ENCODE measurements at places on chromosomes 4 and X.
A peak's percentile ranks its signal among the peaks of the same experiment; 100 is the strongest.

DNA sequence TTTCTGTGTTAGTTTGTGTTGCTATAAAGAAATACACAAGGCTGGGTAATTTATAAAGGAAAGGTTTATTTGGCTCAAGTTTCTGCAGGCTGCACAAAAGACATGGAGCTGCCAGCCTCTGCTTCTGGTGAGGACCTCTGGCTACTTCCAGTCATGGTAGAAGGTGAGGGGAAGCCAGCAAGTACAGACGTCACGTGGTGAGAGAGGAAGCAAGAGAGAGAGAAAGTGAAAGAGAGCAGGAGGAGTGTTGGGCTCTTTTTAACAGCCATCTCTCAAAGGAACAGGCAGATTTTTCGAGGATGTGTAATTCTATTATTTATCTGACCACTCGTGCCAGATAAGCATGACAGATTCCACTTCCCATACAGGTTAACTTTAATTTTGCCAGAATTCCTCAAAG lies 1199.1 kb downstream of the ADGRL3 start:
- no peak for DNase-seq

DNA sequence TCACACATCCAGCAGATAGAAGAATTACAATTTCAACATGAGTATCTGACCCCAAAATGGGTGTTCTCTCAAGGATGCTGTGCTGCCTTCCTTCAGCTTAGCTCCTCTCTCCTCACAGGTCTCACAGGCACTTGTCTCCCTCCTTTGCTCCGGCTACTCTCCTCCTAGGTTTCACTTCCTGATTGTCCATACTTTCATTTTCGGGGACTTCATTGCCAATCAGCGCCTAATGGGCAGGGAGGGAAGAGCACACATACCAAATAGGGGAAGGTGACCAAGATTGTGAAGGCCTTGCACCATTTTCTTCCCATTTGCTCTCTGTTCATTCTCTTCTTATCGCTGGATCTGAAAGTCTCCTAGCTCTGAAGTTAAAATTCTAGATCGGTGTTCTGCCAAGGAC lies 125.4 kb upstream of the EOLA2 start:
- no peak for DNase-seq

- DNase-seq = no peak
Observed at GRCh38 chrX:85065512-85066198, 62.0 kb downstream of the APOOL start.

GRCh38 chr4:167210166-167210565 lies 24.1 kb downstream of the SPOCK3 start:
- DNase-seq = no peak

- DNase-seq = no peak
Observed at GRCh38 chrX:9846631-9847030, 60.4 kb downstream of the SHROOM2 start.

GRCh38 chr4:1567519-1567807 lies 116.7 kb downstream of the FAM53A start:
- DNase-seq = no peak

- DNase-seq = no peak
Observed at GRCh38 chr4:87101543-87102199, 118.7 kb downstream of the KLHL8 start.

DNA sequence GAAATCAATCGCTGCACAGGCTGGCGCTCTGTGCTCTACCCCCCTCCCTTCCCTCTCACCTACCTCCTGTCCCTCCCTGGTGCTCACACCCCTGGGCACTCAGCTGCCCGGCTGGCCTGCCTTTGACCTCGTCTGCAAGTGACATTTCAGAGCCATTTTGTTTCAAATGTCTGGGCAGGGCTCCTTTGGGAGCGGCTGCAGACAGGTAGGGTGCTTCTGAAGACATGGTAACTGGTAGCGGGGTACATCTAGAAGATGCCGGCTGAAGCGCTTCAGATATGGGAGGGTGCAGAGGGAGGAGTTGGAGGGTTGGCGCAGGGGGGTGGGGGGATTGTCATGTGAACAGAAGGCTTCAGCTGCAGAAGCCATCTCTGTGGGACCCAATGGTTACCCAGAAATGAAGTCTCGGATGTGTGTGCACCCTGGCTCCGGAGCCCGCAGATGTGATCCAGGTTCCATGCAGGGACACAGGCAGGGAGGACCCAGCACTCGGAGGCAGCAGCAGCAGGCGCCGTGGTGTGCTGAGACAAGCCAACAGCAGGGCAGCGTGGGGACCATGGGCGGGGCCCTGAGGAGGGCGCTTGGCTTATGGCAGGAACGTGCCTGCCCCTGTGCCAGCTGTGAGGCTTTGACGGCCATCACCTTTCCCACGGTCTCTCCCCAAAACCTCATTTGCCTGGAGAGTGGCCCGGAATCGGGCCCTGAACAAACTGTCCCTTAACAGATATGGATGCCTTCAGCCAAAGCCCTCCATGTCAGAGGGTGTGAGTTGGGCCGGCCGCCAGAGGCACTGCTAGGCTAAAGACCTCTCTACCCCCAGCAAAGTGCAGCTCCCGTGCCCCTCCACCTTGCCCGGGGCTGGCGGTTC lies 7.6 kb upstream of the DUSP9 start:
- DNase-seq = no peak

GRCh38 chr4:20687864-20688263 lies 12.4 kb upstream of the PACRGL start:
- DNase-seq = no peak

- DNase-seq = no peak
Observed at GRCh38 chrX:144297221-144297620, 413.4 kb downstream of the UBE2NL start.

- DNase-seq = no peak
Observed at GRCh38 chr4:165367040-165367439, 11.8 kb upstream of the CPE start.

GRCh38 chr4:112284662-112285411 lies 867 bp downstream of the TIFA start:
- no peak for DNase-seq

GRCh38 chr4:3519468-3520264 lies 12.6 kb downstream of the LRPAP1 start:
- DNase-seq = no peak

- DNase-seq = no peak
Observed at GRCh38 chr4:180058691-180059215, 2184.4 kb upstream of the TENM3 start.

GRCh38 chrX:30364229-30364628 lies 55.0 kb upstream of the NR0B1 start:
- no peak for DNase-seq

- no peak for DNase-seq
Observed at GRCh38 chr4:8066336-8066931, 92.2 kb downstream of the ABLIM2 start.

DNA sequence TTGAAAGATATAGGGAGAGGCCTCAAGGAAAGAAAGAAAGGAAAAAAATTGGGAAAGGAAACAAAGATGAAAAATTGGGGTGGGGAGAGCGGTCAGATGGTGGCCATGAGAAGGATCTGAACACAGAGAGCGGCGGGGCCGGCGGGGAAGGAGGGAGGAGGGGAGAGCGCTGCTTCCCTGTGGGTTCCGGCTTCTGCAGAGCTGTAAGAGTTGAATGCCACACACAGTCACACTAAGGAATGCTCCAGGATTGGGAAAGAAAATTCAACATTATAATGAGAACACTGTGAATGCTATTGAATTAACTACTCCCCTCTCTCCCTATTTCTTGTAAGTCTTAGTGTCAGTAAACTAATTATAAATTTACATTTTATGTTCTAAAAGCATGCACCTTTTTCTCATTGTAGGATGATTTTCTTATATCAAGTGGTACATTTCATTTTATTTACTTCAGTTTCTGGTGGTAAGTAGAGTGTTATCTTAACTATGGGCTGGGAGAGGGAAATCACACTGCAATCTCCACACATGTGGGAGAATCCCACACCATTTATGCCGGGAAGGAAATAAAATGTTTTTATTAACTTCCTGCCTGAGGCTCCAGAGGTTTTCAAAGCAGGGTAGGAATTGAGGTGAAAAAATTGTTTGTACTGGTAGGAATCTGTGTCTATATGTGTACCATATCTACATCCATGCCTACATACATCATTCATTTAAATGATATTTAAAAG lies 904 bp downstream of the F11 start:
- DNase-seq = no peak

DNA sequence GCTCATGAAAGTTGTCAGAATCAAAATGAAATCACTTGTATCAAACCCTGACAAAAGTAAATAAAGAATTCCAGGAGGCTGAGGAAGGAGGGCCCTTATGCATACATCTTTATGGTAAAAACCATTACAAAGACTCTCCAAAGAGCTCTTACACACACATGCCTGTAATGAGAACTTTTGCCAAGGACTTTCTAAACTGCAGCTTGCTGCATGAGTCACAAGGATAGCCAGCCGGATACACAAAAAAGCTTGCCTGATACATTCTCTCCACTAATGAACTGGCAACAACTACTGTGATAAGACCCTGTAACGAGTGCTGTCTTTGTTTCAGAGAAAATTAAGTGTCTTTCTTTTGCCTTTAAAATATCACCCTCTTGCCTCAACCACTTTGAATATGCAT lies 618.1 kb downstream of the PPP4R3C start:
- no peak for DNase-seq

DNA sequence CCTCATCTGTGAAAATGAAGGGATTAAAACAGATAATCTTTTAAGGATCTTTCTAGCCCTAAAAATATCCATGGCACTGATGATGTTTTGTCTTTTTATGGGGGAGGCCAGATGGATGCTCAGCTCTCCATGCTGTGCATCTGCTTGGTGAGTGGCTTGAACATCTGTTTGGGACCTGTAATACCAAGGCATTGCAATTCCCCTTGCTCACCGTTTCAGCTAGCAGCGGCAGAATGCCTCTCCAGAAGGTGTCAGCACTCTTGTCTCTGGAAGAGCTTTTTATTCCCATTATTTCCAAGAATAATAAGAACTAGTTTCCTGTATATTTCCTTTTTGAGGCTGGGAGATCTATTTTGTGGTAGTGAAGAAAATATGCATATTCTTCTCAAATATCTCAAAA lies 151.9 kb upstream of the ANK2 start:
- no peak for DNase-seq

- no peak for DNase-seq
Observed at GRCh38 chr4:3010577-3010976, 47.2 kb downstream of the GRK4 start.

GRCh38 chr4:96186593-96186992 lies 346.7 kb downstream of the PDHA2 start:
- DNase-seq = no peak

DNA sequence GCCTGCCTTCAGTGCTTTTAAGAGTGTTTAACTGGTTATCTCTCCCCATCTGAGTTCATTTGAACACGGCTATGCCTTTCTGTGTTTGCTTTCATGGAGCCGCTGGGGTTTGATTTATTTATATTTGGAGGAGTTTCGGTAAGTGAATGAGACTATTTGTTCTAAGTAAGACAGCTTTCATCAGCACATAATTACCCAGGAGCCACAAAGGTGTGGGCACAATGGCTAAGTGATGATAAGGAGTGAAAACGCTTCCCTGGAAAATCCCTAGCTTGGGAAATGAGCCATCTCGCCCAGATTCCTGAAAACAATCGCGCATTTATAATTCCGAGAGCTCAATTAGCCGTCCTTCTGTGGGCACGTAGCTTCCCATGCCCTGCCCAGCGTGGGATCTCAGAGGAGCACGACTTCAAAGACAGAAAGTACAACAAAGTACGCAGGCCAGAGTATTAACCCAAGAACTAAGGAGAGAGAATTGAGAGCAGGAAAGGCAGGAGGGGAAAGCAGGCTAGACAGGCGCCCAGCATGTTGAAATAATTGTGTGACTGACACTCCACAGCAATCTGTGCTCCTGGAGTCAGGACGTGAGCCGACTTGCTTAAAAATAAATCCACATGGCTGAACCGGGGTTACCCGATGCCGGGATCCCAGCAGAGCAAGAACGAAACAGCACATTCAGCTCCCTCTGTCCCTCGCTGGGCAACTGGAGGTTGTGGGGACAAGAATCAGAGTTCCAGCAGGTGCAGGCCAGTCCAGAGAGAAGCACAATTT lies 99.0 kb downstream of the DHRSX start:
- no peak for DNase-seq

DNA sequence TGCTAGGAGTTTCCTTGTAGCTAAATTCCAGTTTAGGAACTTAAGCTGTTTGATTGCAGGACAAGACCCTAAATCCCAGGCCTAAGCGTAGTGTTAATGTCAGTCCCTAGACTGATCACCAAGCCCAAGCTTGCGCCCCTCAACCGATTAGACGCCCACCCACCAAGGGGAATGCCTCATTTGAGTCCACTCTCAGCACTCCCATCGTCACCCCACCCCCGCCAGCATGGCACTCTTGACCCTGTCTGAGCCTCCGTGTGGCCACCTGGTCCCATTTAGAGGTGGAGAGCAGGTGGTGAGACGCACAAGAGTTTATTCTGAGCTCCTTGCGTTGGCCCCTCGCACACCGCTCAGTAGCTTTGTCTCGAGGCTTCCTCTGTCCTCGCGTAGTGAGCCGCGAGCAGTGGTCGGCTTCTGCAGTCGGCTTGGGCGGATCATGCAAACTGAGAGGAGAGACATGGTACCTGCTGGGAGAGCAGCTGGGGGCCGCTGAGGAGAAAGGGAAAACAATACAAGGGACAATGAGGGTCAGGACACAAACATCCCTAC lies 48.5 kb upstream of the ZNF157 start:
- no peak for DNase-seq

DNA sequence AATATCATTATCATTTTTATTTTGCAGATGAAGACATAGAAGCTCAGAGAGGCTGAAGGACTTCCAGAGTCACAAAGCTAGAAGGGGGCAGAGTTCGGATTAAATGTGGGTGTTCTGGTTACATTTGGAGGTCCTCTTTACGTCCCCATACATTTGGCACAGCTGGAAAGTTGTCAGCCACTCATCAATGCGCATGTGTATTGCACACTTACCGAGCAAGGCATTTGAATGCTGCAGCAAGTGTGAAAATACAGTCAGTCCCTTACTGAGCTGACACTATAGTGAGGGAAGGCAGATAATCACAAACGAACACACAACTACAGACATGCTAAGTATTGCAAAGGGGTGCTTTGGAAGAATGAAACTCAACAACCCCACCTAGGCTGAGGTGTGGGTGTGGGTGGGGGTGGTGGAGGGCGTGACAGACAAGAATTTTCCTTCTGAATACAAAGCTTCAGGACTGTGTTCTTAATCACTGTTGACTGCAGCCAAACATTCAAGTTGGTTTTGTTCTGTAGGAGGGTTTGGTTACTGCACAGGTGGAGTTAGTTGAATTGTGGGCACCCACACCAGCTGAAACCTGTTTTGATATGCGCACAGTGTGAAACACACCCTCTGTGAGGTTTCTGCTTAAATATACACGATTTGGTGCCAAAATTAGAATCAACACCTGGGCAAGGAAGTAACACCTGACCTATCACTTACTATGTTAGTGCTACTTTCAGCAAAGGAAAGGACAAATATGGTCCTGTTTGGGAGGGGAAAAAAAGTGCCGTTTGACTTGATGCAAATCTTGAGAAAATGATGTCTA lies 72.4 kb downstream of the COQ2 start:
- DNase-seq = peak; percentile 67

- DNase-seq = peak; percentile 21
Observed at GRCh38 chrX:119488749-119489148, 20.5 kb downstream of the SLC25A5 start.
